Calu3 (cell line): ENCODE measurements at places on chromosomes 12 and 14. TPM values are rescaled to one million over a fixed set of nuclear protein-coding genes. Genes with fewer than 3 reads are reported as not detected.

DNA sequence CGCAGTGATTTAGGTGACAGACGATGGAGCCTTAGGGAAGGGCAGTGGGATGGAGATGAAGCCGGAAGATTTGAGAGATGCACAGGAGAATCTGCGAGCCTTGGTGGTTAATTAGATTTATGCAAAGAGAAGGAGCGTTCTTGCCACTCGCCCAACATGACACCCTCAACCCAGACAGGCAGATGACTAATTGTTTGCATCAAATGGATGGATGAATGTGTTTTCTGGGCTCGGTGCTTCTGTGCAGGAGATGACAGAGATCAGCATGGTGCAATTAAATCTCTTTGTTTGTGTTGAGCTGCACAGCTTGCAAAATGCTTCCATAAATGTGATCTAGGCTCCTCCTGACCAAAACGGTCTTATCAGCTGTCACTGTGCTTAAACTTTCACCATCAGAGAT lies 202.3 kb upstream of the PRMT8 start:
- no peak for DNase-seq

CRIP2 gene
- 70.1 and 71.8 TPM in 2 replicates for total RNA-seq

DNA sequence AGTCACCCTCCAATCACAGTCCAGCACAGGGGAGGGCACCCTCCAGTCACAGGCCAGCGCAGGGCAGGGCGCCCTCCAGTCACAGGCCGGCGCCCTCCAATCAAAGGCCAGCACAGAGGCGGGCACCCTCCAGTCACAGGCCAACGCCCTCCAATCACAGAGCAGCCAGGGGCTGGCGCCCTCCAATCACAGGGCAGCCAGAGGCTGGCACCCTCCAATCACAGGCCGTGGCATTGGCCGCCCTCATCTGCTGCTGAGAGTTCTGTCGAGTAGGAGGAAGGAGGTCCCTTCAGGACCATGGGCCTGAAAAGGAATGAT lies 26.6 kb downstream of the DDX51 start:
- no peak for DNase-seq

GRCh38 chr12:101642115-101643067 lies 47.6 kb downstream of the MYBPC1 start:
- peak; percentile 68 for DNase-seq

GRCh38 chr12:34401659-34402227 lies 379.4 kb downstream of the ALG10 start:
- DNase-seq = no peak

GRCh38 chr14:24954700-24955037 lies 95.3 kb downstream of the STXBP6 start:
- DNase-seq = no peak

GRCh38 chr14:67317822-67318221 lies 41.8 kb downstream of the ATP6V1D start:
- DNase-seq = no peak

DTX3 gene
- total RNA-seq = 23.1 and 25.9 TPM in 2 replicates

DNAI7 gene
- 0.33 and 0.47 TPM in 2 replicates for total RNA-seq

GRCh38 chr12:57614178-57614947 lies 3.1 kb downstream of the ARHGEF25 start:
- no peak for DNase-seq

GRCh38 chr12:52519387-52519703 lies 849 bp downstream of the KRT5 start:
- DNase-seq = no peak

GRCh38 chr12:48999371-49000131 lies at the start of gene DDN:
Gene DDN (minus strand): TSS chr12:48999375. CDS start chr12:48999287, 88 bp downstream.
- DNase-seq = no peak

DNA sequence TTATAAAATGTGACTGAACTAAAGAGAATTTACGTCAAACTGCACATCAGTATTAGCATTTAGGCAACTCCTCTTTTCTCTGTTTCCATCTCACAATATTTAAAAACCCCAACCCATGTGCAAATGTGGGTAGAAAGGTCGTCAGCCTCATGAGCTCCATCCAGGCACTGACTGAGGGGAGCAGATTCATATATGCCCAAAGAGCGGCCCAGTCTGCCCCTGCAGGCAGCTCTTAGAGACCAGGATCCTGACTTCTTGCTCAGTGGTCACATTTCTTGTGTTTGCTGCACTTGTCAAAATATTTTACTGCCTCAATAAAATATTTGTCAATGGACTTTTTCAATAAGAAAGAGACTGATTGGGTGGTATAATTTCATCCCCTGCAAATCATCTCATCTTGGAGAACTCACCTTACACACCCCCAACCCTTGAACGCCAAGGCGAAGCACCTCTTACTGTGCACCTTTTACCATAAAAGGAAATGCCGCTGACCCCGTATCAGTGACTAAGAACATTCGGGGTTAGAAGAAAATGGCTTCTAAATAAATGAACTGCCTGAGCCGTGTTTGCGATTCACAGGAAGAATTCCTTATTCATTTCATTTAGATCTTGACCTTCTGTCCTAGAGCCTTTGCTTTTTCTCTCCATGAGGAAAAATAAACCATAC lies 418.8 kb downstream of the BCL11B start:
- no peak for DNase-seq

- DNase-seq = no peak
Measured at GRCh38 chr12:101746196-101746595, 6.9 kb upstream of the SYCP3 start.

DNA sequence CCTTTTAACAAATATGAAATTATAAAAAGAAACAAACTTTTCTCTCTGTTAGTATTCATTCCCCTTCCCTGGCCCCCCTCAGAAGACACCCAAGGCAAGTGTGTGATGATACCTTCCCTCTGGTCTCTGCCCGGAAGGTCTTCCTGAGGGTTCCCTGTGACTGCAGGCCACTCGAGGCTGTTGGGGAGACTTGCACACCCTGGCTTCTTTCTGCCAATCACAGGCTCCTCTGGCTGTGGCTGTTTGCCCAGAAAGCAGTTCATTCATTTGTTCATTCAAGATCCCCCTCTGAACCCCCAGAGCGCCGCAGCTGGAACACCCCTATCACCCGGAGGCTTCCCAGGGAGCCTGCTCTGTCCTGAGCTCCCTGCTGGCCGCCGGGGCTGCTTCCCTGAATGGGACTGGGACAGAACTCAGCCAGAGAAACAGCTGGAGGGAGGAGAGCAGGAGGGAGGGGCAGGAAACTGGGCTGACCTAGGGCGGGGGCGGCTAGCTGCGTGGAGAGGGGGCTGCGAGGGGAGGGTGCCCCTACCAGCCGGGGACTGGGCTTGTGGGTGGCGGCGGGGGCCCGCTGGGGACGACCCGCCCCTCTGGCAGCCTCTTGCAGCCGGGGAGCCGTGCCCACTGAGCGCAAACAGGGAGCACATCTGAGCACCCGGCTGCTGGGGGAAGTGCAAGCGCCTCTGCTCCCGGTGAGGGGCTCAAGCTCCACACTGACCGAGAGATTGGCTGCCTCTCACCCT lies at the start of gene CMKLR1:
Gene CMKLR1, minus strand, starts transcription at position 397 of the 743 bp plus-strand sequence. CDS start 45,720 bp downstream, outside the sequence.
- DNase-seq = no peak

DNA sequence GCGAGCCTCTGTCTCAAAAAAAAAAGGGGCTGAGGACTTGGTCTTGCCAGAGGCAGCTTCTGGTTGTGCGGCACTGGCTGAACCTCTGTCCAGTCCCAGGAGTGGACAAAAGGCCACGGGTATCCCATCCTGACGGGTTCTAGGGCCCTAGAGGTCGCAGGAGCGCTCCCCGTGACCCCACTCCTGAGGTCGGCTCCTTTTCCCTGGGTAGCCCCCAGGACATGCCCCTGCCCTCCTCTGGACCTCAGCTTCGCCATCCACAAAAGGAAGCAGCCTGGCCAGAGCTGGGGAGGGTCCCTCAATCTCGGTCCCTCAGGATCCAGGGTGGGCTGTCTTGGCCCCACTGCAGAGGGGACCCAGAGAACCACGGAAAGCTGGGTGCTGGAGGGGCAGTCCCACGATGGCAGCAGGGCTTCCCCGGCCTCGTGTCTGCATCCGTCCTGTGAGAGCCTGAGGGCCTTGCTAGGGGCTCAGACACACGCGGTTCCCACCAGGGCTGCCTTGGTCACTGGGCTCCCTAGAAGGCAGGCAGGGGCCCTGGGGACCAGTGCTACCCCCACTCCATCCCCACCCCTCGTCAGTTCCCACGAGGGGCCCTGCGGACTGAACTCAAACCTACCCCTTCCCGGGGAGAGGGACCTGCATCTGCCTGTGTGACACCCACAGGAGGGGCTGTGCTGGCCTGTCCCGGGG lies 31.1 kb downstream of the ASCL4 start:
- no peak for DNase-seq

PLEK2 gene
- total RNA-seq = 34.8 and 39.5 TPM in 2 replicates

DNA sequence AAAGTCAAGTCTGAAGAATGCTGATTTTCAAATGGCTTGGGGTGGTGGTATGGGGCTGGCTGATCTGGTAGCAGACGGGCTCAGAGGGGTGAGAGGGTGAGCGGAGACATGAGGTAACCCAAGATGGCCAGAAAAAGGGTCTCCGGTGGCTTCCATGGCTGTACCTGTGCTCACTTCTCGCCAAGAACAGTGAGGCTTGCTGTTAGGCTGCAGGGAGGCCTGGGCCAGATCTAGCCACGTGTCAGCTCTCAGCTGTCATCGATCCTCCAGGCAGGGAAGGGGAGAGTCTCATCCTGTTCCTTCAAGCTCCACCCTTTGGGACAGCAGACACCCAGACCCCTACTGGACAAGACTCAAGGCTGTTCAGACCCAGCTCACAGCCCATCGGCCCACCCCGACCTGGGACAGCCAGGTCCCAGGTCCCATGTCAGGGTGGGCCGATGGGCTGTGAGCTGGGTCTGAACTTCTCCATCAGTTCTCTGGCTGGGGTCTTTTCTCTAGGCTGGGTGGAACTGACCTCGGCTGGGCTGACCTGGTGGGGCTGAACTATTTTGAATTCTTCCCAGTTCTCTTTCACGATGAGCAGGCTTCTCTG lies 9.0 kb downstream of the LRTM2 start:
- no peak for DNase-seq
